ENCODE measurements at places on chromosomes 3 and 15.

- DNase-seq, result no peak
These were observed 28.9 kb upstream of the ZNF385D start for GRCh38 chr3:21779909-21780308.

- DNase-seq, result no peak
These were observed 5.5 kb downstream of the SEMA5B start for GRCh38 chr3:123021996-123022510.

- no peak for DNase-seq
These were observed 70.3 kb upstream of the BBX start for GRCh38 chr3:107452436-107452835.

DNA sequence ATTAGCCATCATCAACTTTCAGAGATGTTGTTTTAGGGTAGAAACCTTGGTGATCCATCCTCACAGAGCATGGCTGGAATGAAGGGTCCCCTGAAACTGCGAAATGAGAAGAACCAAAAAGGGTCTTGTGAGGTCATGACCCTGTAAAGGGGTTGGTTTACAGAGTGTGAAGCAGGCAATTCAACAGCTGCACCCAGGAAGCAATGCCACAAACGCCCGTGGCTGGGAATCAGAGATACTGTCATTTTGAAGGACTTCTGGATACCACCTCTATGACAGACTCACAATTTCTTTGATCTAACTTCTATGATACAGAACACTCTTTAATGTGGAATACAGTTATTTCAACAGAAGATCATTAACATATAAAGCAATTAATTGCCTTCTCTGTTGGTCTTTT is 79.1 kb downstream of the GREM1 start:
- no peak for DNase-seq

- no peak for DNase-seq
These were observed 188.4 kb downstream of the RAP2B start for GRCh38 chr3:153350420-153350819.

DNA sequence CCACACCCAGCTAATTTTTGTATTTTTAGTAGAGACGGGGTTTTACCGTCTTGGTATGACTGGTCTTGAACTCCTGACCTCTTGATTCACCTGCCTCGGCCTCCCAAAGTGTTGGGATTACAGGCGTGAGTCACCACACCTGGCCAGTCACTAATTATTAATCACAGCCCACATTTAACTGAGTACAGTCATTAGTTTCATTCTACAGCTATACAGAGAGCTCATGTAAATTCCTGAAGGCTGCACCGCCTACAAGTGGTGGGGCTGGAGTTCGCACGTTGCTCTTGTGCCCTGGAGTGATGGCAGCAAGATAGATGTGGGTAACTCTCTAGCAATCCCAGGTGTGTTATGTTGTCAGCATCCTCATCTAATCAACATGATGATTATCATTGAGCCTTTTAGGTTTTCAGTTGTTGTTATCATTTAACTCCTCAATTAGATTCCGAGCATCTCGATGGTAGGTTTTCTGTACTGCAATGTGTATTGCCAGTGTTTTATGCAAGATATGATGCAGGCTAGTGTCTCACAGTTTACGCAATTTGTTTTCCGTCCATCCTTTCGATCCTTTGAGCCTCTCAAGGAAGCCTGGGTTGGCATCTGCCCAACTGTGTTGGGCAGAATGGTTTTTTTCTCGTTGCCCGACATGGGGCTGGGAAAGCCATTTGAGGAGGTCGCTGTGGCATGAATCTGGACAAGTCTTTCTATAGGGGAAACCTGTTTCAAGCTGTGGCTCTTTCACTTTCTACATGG is 216.3 kb downstream of the LPP start:
- no peak for DNase-seq

DNA sequence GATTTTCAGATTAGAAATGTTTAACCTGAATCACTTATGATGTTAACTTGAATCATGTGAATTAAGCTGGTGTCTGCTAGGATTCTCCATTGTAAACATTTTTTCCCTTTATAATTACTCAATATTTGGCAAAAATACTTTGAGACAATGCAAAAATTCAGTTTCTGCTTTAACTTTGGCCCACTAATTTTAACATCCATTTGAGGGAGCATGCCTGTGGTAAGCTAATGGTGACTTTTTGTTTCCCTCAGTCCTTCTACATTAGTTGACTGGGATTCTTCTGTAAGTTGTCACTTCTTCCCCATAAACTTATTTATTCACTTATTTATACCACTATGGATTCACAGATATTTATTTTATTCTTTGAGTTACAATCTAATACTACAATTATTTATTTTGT is 59.3 kb downstream of the PIK3R4 start:
- DNase-seq, result no peak

- no peak for DNase-seq
These were observed 15.1 kb downstream of the MTHFS start for GRCh38 chr15:79881668-79882067.

DNA sequence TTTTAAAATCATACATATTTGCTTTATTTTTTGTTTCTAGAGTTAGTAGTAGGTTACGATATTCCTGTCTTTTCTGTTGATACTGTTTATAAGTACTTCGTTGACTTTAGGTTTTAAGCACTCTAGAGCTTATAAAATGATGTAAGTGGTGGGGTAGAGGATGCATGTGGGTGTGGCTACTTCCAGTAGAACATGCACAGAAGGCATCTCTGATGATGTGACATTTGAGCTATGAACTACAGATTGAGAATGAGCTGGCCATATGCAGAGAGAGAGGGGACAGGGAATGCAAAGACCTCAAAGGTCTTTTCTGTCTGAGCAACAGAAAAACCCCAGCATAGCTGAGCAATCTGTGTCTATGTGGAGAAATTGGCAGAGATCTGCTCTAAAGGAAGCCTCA is 233.9 kb upstream of the STAC start:
- no peak for DNase-seq
